ENCODE measurements at places on chromosomes 1 and 21.

- no peak for DNase-seq
These were observed 69.5 kb downstream of the LUZP1 start for GRCh38 chr1:23099171-23099536.

GRCh38 chr1:41783189-41783639 is 135.5 kb downstream of the HIVEP3 start:
- DNase-seq = no peak

- DNase-seq = peak; percentile 64
These were observed 29.5 kb downstream of the LDLRAP1 start for GRCh38 chr1:25572708-25573590.

GRCh38 chr1:234474375-234474774 is 4.6 kb downstream of the TARBP1 start:
- no peak for DNase-seq

GRCh38 chr1:156372876-156373275 is 3.9 kb downstream of the RHBG start:
- DNase-seq = no peak

- no peak for DNase-seq
These were observed 4.6 kb downstream of the DR1 start for GRCh38 chr1:93350322-93350721.

DNA sequence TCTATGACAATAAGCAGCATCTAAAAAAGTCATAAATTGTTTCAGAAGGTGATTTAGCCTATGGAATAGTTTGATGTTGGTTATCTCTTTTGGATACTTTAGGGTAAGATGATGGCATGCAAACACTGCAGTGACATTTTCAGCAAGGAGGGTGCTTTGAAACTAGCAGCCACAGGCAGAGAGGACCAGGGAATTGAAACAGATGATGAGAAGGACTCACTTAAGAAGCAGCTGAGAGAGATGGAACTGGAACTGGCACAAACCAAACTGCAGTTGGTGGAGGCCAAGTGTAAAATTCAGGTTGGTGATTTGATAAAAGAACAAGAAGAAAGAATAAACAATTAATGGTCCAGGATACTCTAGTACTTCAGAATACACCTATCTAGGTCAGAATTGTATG is 11.2 kb upstream of the CACYBP start:
- no peak for DNase-seq

GRCh38 chr1:37478890-37479254 is 4.5 kb downstream of the ZC3H12A start:
- no peak for DNase-seq

- no peak for DNase-seq
These were observed 19.5 kb upstream of the TSNAX start for GRCh38 chr1:231508941-231509340.

- DNase-seq = no peak
These were observed 60.0 kb upstream of the C1orf105 start for GRCh38 chr1:172360511-172360910.

- no peak for DNase-seq
These were observed 16.0 kb downstream of the ATP1A1 start for GRCh38 chr1:116389013-116389412.

DNA sequence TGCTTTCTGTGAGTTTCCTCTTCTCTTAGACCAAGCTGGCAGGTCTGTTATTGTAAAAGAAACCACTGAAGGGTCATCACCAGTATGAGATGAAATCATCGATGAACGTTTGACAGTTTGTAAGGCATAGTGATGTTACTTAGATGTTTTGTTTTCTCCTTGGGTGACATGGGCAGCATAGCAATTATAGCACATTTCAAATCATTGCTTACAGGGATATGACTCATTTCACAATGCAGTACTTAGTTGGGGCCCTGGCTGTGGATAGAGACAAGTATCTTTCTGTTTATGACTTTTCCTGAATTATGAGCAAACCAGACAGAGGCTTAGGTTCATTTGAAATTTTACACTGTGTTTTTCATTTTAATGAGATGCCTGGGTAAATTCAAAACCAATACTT is 313.0 kb downstream of the RWDD3 start:
- DNase-seq = no peak

- no peak for DNase-seq
These were observed 32.3 kb downstream of the INKA2 start for GRCh38 chr1:111706921-111707320.

DNA sequence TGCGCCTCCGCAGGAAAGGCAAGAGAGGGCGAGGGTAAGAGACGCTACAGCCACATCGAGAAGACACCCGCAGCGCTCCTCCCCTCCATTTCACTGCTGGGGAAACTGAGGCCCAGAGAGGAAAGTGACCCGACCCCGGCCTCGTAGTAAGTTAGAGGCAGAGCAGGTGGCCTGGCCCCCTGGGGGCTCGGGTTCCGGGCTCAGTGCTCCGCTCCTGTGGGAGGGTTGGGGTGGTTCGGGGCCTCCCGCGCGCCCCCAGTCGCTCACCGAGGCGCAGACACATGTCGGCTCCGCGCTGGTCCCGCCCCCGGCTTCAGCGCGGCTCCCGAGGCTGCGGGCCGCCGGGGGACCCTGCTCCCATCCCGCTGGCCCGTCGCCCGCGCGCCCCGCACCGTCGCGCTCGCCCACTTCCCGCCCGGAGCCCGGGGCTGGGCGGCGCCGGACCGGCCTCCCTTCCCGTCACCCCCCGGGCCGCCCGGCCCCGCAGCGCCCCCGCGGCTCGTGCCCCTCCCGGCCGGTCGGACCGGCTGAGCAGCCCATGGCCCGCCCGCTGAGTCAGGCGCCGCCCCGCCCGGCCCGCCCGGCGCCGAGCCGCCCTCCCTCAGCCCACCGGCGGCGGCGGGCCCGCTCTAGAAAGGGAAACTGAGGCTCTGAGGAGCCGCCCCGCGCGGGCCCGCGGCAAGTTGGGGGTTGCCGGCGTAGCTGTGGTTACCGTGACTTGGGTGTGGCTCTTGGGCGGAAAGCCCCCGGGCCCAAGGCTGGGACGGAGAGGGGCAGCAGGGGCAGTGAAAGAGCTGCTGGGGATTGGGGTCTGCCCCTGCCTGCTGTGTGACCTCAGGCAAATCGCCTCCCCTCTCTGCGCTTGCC is at the start of gene TMEM54:
Gene TMEM54 (minus strand): TSS at position 434 of the 867 bp plus-strand sequence. CDS start 151 bp downstream, at position 283.
- DNase-seq = peak; percentile 45

DNA sequence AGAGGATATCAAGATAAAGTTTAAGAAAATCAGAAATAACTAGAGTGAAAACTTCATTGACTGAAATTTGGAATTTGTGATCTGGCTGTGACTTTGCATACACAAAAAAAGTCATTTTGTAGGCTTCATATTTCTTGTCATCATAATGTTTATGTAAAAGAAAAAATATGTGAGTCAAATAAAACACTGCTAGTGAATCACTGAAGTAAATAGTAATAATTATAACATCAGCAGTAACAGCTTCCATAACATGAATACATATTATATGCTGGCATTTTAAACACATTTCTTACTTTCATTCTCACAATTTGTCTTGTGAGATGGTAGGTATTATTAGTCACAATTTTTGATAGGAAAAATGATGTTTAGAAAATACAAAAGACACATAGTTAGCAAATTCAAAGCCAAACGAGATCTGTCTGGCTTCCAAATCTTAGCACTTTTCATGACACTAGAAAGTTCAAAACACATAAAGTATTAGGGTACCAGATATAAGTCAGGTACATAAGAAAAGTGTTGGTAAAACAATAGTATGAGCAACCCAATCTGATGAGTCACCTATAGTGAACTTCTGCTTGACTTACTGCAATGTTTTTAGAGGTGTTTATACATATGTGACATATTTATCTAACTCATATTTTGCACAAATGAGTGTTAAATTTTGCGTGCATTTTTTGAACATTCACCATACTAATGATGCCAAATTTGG is 241.0 kb upstream of the SNX7 start:
- no peak for DNase-seq

GRCh38 chr1:156119503-156120209 is 5.1 kb downstream of the LMNA start:
- no peak for DNase-seq

GRCh38 chr1:245501633-245502032 is 346.8 kb downstream of the KIF26B start:
- DNase-seq = no peak

DNA sequence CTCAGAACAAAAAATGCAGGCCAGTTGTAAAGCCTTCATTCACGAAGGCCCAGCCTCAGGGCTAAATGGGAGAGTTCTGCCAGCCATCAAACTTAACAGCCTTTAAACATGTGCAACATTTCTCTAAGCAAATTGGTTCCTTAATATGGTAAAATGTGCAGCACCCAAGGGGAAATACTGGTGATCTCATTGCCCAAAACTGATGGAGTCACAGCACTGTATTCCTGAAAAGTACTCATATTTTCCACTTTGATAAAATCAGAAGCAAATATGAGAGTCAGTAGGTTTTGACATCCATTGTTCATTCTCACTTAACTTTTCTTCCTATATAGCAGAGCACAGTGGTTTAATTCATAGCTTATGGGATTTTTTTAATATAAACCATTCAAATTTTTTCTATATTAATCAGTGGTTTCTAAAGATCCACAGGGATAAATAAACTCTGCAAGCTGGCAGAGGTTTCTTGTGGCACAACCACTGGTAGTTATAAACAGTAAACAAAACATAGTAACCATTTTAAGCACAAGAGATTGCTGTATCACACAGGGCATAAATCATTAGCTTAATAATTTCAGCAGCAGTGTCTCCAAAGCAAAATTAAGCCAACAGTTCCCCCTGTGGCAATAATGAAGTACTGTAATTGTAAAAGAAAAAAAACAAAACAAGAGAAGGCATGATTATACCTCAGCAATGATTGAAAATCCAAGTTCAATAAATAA is 106.9 kb upstream of the LYPLAL1 start:
- DNase-seq = no peak

DNA sequence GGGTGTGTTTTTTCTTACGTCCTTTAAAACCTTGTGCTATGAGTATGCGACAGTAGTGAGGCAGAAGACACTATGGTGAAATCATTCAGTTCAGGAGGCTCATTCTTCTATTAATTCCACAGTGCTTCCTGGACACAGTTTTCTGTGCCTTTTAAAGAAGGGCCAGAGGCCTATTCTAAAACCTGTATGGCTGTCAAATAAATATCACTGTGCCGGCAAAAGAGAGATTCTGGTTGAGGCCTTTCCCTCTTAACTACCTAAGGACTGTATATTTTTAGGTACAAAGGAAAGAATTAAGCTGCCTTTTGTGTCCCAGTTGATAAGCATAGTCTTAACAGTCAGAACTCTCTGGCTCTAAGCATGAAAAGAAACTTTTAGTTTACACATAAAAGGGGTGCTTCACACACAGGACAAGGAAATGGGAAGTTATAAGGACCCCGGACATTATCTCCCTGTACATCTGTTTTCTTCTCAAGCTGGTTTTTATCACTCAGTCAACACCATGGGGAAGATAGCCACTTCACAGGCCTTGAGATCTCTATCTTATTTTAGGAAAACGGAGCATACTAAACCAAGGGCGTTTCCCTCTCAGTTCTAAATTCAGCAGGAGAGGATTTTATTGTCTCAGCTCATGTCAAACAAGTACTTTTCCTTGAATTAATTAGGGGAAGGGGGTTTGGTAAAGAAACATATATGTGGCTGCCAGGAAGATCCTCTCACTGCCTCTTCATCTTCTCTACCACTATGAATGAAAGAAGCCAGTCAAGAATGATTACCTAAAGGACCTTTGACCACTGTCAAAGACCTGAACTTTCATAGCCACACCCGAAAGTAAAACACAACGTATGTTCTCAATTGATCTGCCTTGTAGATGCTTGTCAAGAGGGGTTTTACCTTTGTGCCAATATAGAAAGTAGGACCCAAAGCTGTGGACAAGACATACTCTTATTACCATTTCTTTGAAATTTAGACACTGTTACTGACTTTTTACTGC is 71.4 kb upstream of the HSPA13 start:
- DNase-seq = no peak

- no peak for DNase-seq
These were observed 558 bp downstream of the PAXBP1 start for GRCh38 chr21:32770871-32771523.

DNA sequence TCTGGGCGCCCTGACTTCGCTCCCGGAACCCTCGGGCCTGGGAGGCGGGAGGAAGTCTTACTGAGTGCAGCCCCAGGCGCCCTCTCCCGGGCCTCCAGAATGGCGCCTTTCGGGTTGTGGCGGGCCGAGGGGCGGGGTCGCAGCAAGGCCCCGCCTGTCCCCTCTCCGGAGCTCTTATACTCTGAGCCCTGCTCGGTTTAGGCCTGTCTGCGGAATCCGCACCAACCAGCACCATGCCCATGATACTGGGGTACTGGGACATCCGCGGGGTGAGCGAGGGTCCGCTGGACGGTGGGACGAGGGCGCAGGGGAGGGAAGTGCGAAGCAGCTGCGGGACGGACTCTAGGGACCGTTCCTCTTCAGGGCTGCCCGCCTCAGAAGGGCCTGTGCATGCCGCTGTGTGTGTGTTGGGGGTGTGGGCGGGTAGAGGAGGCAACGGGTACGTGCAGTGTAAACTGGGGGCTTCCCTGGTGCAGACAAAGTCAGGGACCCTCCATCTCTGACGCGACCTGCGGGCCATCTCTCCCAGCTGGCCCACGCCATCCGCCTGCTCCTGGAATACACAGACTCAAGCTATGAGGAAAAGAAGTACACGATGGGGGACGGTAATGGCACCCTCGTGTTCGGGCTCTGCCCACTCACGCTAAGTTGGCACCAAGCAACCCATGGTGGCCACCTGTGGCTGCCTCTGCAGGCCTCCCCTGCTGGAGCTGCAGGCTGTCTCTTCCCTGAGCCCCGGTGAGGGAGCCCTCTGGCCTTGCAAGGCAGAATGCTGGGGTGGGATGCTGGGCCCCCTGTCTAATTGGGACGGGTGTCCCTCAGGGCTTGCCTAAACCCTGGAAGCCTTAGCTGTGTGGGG is at the start of gene GSTM1:
Gene GSTM1 (plus strand): TSS at position 177 of the 859 bp plus-strand sequence. CDS start 57 bp downstream, at position 234.
- DNase-seq = no peak

DNA sequence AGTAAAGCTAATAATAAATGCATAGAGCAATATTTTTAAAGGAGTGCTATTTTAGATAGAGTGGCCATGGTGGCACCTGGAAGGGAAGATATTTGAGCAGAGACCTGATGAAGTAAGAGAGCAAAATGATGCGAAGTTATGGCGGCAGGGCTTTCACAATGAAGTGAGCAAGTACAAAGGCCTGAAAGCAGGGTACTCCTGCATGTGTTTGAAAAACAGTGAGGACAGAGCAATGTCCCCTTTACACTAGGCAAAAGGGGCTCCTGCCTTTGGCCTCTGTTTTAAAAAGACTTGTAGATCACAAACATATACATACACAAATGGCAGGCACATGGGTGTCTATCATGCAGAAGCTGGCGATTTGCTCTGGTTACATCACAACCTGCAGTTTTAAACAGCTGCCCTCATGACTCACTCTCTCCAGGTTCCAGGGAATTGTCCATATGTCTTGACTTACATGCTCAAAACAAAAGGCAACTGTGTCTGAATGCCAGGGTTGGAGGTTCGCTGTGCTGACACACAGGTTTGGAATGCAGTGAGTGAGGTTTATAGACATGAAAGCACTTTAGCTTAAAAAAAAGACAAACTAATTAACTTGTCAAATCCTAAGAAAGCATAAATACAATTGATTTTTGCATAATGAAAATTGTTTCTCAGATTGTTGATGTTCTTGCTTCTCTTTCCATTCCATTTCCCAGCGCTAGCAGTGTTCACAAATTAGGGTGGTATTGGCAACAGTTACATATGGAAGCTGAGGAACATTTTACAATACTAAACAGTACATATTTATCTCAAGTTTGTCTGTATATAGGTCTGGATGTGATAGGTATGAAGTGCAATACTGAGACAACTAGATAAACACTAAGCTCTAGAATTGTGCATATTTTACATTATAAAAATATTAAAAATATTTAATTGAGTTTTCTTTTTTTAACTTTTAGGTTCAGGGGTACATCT is 313.9 kb downstream of the BARHL2 start:
- DNase-seq = no peak

- DNase-seq = peak; percentile 39
These were observed at the start of gene FAM163A for GRCh38 chr1:179742717-179743678. Gene FAM163A (plus strand): TSS chr1:179743291. CDS start chr1:179813098, 69,807 bp downstream.

Measured in activated naive CD8-positive, alpha-beta T cell treated with anti-CD3 and anti-CD28 coated beads, Interleukin-2, amount 10 ng/mL, durations not matched to agents 7 days and 5 days (primary cell).